ENCODE measurements at places on chromosomes 2 and 18. TPM values are rescaled to one million over a fixed set of nuclear protein-coding genes. Genes with fewer than 3 reads are reported as not detected.

The RESP18 gene
- total RNA-seq = not detected

The COL5A2 gene
- 28.2 TPM for total RNA-seq

GRCh38 chr18:12963069-12963468 lies 15.3 kb downstream of the SEH1L start:
- no peaks in the 10 kb centered on the region for H3K4me1 ChIP-seq
- peaks cover 19% of the 10 kb centered on the region for H3K36me3 ChIP-seq
- H3K27ac ChIP-seq = no peak overlapping the region
- H3K4me3 ChIP-seq = no peak overlapping the region
- H3K27me3 ChIP-seq = no peaks in the 10 kb centered on the region
- DNase-seq = no peak

- H3K27ac ChIP-seq = peak overlapping the region; percentile 39
- peaks cover 49% of the 10 kb centered on the region for H3K4me1 ChIP-seq
- no peaks in the 10 kb centered on the region for H3K36me3 ChIP-seq
- no peak overlapping the region for H3K4me3 ChIP-seq
These were observed 9.1 kb downstream of the KLF7 start for GRCh38 chr2:207156451-207157161.

- no peaks in the 10 kb centered on the region for H3K36me3 ChIP-seq
- no peak for DNase-seq
- no peak overlapping the region for H3K27ac ChIP-seq
These were observed 232.0 kb downstream of the SH3BP4 start for GRCh38 chr2:235183786-235184185.

- no peak overlapping the region for H3K4me3 ChIP-seq
- peaks cover 5% of the 10 kb centered on the region for H3K27me3 ChIP-seq
- no peaks in the 10 kb centered on the region for H3K36me3 ChIP-seq
- H3K27ac ChIP-seq = no peak overlapping the region
- no peak for DNase-seq
- peaks cover 13% of the 10 kb centered on the region for H3K4me1 ChIP-seq
These were observed 2.0 kb upstream of the DGKD start for GRCh38 chr2:233352141-233352842.

GRCh38 chr2:224586127-224586695 lies 1.0 kb upstream of the CUL3 start:
- peaks cover 8% of the 10 kb centered on the region for H3K36me3 ChIP-seq
- H3K27ac ChIP-seq = peak overlapping the region; percentile 61
- H3K4me3 ChIP-seq = peak overlapping the region; percentile 64
- H3K27me3 ChIP-seq = no peaks in the 10 kb centered on the region
- DNase-seq = no peak

DNA sequence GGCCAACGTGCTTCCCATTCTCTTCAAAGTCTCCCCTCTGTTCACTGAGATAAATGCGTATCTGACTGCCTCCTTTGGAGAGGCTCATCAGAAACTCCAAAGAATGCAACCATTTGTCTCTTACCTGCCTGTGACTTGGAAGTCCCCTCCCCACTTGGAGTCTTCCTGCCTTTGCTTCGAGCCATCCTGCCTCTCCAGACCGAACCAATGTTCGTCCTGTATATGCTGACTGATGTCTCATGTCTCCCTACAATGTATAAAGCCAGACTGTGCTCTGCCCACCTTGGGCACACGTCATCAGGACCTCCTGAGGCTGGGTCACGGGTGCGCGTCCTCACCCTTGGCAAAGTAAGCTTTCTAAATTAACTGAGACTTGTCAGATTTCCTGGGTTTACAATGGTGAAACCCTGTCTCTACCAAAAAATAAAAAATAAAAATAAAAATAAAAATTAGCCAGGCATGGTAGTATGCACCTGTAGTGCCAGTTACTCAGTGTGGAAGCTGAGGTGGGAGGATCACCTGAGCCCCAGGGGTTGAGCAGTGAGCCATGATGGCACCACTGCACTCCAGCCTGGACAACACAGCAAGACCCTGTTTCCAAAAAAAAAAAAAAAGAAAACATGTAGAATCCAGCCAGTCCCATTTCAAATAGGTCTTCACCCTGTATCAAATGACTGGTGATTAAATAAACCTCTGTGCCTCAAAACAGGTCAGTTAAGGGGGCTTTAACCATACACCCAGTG lies 29.0 kb downstream of the HDLBP start:
- no peak for DNase-seq
- no peaks in the 10 kb centered on the region for H3K4me1 ChIP-seq
- no peak overlapping the region for H3K4me3 ChIP-seq
- no peak overlapping the region for H3K27ac ChIP-seq

GRCh38 chr18:907115-907884 lies 2.6 kb downstream of the ADCYAP1 start:
- DNase-seq = no peak
- H3K4me3 ChIP-seq = peak overlapping the region; percentile 5
- no peaks in the 10 kb centered on the region for H3K36me3 ChIP-seq
- H3K27me3 ChIP-seq = peaks cover 72% of the 10 kb centered on the region
- no peaks in the 10 kb centered on the region for H3K4me1 ChIP-seq

Data from thymus (tissue), 14 donors.